ENCODE measurements at places on chromosomes 6 and 20.

DNA sequence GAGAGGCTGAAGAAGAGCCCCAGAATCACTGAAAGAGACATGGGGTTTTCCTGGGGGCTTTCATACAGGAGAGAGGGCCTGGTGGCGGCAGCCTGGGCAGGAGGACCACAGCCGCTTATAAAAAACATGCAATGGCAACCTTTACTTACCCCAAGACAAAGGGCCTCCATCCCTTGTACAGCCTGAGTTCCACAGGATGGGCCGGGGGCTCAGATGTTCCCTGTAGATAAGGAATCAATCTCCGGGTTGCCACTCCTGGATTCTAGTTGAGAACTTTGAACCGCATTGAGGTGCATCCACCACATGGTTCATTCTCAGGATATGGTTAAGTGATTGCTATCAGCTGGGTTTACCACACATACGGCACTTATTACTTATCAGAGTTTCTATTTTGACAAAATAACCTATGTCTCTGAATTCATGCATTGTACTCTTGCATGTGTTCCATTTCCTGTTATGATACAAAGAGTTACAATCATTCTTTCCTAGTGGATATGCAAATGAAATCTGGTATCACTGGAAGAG lies 677.6 kb downstream of the KIF16B start:
- no peak for DNase-seq

GRCh38 chr6:95186710-95187109 lies 390.6 kb upstream of the MANEA start:
- no peak for DNase-seq

DNA sequence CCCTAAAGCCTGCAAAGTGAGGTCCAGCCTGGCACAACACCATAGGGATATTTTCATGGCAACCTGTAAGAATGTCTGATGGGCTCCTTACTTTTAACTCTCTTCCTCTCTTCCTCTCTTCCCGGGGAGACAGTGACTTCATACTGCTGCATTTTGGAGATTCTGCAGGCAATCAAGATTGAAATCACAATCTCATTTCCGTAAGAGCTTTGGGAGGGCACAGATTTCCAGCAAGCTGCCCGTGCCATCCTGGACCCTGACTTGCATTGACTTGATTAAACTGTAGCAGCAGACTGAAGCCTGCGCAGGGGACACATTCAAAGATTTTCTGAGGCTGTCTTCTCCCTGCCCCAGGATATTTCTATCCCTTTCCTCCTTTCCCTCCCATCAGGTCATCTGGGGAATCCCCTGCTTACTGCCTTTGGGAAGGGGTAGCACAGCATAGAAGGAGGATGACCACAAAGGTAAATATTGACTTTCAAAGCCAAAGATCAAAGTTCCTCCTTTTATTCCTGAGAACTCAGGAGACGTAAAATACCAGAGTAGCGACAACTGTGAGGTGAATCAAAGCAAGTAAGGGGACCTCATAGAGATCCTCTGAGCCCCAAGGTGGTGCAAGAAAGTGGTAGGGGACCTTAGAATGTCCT lies 504.0 kb upstream of the ARID1B start:
- DNase-seq, result no peak

DNA sequence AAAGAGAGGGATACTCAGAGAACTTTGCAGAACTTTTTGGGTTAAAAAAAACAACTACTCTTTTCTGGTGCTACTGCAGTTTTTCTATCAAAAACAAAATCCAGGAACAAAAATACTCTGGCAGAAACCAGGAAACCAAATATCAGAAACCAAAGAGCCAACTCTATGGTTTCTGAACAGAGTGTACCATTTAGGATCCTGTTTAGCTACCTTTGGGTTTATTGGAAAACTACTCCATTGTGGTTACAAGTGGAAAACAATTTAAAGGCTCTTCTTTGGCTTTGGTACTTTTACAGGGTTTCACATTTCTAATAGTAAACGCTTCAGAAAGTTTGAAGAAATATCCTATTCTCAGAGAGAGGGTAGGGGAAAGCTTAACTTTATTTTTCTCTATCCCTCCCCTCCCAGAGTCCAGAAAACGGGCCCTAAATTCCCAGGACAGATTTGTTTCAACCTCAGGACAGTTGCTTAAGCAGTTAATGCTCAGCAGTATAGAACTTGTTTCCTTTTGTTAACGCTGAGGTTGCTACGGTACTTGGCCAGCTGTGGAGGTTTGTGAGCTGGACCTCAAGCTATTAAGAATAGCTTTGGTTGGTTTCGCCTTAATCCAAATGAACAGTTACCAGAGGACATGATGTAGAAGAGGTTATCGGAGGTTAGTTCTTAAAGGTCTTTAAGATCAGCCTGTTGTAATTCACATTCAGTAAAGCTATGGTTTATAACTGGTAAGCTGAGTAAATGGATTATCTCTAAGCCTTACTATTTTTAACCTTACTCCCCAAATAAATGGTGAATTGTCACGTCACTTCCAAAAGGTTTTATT lies 47.9 kb downstream of the FOXO3 start:
- DNase-seq, result no peak

DNA sequence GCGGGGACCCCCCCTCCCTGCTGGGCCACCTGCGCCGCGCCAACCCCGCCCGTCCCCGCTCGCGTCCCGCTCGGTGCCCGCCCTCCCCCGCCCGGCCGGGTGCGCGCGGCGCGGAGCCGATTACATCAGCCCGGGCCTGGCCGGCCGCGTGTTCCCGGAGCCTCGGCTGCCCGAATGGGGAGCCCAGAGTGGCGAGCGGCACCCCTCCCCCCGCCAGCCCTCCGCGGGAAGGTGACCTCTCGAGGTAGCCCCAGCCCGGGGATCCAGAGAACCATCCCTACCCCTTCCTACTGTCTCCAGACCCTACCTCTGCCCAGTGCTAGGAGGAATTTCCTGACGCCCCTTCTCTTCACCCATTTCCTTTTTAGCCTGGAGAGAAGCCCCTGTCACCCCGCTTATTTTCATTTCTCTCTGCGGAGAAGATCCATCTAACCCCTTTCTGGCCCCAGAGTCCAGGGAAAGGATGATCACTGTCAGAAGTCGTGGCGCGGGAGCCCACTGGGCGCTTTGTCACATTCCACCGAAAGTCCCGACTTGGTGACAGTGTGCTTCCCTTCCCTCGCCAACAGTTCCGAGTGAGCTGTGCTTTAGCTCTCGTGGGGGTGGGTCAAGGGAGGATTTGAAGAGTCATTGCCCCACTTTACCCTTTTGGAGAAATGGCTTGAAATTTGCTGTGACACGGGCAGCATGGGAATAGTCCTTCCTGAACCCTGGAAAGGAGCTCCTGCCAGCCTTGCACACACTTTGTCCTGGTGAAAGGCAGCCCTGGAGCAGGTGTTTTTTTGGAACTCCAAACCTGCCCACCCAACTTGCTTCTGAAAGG lies 2.1 kb downstream of the VEGFA start:
- no peak for DNase-seq

DNA sequence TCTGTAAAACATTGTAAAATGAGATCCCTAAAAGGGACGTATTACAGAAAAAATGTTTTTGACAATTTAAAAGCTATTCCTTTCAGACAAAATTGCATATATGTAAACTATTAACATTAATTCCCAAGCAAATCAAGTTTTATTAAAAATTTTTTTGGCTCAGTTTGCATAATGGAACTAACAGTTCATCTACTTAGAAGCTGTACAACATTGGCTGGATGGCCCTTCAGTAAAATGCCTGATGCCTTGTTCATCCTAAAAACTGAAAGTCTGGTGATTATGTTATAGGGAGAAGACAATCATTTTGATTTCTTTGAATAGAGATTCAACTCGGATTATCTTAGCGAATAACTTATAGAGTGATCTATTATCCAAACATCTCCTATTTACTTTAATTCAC lies 52.8 kb downstream of the ADGRG6 start:
- DNase-seq, result no peak

GRCh38 chr6:139940741-139941729 lies 566.6 kb upstream of the CITED2 start:
- no peak for DNase-seq

DNA sequence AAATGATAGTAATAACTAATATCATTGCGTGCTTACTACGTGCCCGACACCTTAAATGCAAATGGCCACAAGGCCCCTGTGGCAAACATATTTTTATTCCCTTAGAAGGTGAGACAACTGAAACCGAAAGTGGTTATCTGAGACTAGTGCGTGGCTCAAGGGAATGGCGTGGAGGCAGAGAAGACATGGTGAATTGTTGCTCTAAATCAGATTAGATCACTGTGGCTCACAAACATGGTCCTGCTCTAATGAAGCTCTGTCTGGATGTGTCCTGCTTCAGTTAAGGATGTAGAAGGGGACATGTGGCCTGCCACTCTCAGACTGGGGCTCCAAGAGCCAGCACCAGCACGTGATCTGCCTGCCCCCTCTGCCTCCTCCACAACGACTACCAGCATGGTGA lies 124.2 kb upstream of the GMDS start:
- no peak for DNase-seq

GRCh38 chr6:27038498-27038897 lies 209.0 kb upstream of the PRSS16 start:
- no peak for DNase-seq

- no peak for DNase-seq
Measured at GRCh38 chr6:38997128-38997761, 51.3 kb upstream of the GLP1R start.

DNA sequence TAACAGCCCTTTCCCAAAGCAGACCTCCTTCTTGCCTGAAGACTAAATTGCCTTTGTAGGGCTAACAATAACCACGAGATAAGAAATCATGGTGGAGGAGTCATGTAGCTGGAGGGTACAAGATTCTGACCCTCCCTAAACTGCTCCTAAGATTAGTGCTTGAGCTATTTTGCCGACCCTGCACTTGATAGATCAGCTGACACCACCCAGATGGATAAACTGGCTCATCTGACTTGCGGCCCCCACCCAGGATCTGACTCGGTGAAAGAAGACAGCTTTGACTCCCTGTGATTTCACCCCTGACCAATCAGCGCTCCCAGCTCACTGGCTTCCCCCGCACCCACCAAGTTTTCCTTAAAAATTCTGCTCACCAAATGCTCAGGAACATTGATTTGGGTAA lies 57.6 kb upstream of the UNC93A start:
- no peak for DNase-seq

- DNase-seq, result peak; percentile 65
Measured at GRCh38 chr6:85449388-85449817, 480 bp upstream of the NT5E start.

DNA sequence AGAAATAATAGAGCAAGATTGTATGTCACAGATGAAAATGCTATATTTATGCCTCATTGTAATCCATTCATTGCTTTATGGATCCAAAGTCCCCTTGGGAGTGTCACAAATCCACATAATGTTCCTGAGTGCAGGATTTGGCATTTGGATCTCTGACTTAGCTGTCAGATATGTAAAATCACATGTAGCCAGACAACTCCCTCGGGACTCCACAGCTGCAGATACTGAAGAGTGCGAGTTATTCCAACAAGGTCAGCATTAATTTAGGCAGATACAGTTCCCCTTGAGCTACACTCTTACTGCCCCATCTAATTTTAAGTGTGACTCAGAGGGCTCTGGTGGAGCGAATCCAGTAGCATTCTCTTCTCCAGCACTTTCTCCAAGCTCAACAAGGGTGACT lies 433.2 kb downstream of the CD83 start:
- DNase-seq, result no peak

DNA sequence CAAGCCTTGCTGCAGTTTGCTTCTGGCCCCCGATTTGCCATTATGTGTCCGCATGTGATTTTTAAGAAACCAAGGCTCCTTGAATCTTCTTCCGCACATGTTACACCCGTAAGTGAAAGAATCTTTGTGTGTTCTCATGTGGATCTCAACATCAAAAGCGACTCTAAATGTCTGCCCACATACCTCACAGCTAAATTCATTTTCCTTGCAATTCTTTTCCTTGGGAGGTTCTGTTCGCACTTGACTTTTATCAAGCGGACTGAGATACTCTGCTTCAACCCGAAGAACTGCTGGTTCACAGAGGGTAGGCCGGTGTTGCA lies 11.4 kb downstream of the ZNF217 start:
- peak; percentile 74 for DNase-seq

- no peak for DNase-seq
Measured at GRCh38 chr6:69791065-69791471, 5.7 kb downstream of the LMBRD1 start.

All from SW 1271 (cell line).